Posterior cingulate gyrus (tissue), 11 donors: ENCODE measurements at places on chromosomes 3 and 15.

DNA sequence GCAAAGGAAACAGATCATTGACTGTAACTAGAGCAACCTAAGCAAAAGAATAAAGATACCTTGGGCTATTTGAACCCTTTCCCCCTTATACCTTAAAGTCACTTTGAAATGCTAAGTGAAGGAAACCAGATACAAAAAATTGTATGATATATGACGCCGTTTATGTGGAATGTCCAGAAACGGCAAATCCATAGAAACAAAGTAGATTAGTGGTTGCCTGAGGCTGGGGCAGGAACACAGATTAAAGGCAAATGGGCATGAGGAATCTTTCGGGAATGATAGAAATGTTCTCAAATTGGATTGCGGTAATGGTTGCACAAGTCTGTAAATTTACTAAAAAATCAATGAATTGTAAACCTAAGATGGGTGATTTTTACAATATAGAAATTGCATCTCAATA lies 160.1 kb upstream of the CCDC54 start:
- DNase-seq: no peak

DNA sequence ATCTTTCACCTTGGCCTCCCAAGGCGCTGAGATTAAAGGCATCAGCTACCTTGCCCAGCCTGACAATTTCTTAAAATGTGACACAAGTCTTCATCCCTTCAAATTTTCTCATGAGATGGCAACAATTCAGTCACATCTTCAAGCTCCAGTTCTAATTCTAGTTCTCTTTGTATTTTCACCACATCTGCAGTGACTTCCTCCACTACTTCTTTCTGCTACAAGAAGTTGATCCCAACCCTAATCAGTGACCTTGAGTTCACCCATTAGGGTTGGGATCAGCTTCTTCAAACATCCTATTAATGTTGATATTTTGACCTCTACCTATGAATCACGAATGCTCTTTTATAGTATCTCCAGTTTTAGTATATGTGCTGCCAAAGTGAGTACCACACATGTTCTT lies 59.8 kb downstream of the TRIM71 start:
- DNase-seq: no peak

GRCh38 chr3:129756871-129757270 lies 136.6 kb downstream of the TMCC1 start:
- no peak for DNase-seq

DNA sequence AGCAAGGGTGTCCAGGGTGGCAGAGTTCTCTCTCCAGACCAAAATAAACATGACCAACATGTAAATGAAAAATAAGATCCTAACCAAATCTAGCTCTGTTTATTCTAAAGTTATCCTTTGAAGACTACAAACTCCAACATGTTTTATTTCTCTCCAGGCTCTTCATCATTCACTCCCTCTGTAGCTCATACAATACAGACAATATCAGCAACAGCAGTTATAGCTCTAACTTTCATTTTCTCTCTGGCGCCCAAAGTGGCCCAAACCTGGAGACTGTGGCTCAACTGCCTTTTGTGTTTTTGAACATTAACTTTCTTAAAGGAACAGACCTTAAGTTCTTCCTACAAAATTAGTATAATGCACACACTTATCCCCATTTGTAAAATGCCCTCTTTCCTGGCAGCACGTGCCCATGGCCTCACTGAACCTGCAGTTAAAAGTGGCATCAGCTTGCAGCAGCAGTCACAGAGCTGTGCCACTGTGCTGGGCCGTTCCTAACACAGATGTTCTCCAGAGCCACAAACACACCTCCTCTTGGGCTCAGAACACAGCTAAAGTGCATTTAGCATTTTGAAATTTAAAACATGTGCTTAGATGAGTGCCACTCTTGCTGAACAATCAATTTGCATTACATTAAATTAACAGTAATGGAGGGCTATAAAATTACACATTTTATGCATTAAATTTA lies 91.9 kb downstream of the RORA start:
- DNase-seq: no peak

DNA sequence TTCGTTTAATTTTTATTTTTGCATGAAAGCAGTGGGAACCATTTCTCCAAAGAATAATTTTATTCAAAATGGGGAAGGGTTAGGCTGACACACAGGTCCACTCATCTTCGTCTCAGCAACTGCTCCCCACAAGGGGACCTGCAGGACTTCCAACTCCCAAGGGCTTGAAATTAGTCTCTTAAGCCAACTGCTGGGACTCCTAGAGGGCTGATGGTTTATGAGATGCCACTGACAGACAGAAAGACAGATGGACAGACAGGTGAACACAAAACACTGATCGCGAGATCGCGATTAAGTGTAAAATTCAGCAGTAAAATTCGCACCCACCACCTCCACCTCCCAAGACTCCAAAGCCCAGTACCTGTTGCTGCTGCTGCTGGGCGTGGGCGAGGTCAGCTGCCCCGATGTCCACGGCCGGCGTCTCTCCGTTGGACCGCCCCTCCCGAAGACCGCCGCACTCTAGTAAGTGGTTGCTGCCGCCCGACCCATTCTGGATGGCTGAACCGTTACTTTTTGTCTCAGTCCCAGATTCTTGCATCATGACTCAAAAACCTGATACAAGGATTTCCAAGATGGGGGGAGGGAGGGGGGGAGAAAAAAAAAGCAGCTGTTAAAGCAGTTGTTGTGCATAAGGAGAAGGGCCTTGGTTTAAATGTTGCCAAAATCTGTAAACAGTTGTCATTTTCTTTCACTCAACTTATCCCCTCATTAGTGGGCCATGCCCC lies 385.5 kb downstream of the FOXP1 start:
- no peak for DNase-seq

- no peak for DNase-seq
Measured at GRCh38 chr15:63971904-63972303, 74.4 kb downstream of the DAPK2 start.

DNA sequence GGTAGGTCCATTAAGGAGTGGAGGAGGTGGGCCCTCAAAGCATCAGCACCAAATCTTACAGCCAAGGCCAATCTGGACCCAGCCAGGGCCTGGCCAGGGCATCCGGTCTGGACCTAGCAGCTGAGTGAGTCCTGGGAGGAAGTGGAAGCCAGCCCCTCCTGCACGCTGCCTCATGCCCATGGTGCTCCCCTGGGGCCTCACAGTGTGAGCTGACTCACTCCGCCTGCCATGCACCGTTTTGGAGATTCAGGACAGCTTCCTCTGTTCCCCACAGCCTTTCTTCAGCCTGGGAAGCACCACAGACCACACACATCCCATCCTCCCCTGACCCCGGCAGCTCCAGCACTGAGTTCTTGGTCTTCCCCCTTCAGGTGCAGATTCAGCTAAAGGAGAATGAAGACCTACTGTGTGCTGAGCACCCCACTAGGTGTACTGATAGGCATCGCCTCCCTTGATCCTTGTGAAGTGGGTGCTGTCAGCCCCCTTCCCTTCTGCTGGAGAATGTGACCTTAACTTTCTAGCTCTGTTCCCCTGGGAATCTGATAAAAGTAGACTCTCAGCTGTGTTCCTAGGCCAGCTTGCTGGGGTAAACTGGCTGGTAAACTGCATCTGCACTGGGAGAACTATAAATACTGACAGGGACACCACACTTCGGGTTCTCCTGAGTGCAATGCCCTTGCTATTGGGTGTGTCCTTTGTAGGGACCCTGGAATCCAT lies 36.8 kb upstream of the SEC13 start:
- no peak for DNase-seq

- no peak for DNase-seq
Measured at GRCh38 chr3:124455891-124456290, 274.4 kb upstream of the UMPS start.

DNA sequence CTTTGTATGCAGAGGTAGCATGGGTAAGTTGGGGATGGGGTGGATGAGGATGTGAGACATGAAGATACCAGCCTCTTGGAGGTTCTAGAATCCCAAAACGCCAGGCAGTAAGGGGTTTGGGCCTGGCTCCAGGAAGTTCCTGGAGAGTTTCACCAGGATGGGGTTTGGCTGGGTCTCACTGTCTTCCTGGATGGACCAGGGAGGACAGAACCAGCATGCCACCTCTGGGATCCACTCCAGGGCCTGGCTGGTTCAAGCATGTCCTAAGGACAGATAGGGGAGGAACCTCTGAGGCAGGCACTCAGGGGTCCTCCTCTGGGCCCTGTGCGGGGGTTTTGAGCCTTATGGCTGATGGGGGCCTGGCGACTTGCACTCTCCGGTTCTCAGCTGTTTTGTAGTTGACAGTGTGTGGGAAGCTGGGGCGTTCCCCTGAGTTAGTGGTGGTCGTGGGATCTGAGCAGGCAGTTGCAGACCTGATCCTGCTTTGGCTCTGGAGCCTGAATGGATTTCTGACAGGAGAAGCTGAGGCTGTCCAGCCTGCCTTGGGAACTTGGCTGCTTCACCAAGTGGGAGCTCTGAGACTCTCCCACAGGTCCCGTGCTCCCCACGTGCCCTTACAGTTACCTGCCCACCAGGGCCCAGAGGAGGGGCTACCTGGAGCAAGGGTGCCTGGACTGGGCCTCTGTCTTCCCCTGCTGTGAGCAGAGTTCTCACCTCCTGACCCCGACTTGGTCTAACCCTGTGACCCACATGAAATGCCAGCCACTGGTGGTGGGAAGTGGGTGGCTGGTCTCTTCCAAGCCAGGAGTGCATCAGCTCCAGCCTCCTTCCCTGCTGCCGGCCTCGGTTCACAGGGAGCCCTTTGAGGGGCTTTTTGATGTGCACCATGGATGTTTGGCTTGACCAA lies 128.4 kb downstream of the EEFSEC start:
- no peak for DNase-seq

GRCh38 chr3:159608311-159608710 lies 380.3 kb upstream of the IL12A start:
- DNase-seq: no peak

GRCh38 chr3:143648708-143649107 lies 199.6 kb downstream of the SLC9A9 start:
- no peak for DNase-seq

- no peak for DNase-seq
Measured at GRCh38 chr3:73655197-73655596, 30.5 kb upstream of the PDZRN3 start.

GRCh38 chr3:94083261-94083660 lies 20.4 kb downstream of the NSUN3 start:
- no peak for DNase-seq

- no peak for DNase-seq
Measured at GRCh38 chr15:74869372-74869725, 3.8 kb downstream of the SCAMP2 start.

DNA sequence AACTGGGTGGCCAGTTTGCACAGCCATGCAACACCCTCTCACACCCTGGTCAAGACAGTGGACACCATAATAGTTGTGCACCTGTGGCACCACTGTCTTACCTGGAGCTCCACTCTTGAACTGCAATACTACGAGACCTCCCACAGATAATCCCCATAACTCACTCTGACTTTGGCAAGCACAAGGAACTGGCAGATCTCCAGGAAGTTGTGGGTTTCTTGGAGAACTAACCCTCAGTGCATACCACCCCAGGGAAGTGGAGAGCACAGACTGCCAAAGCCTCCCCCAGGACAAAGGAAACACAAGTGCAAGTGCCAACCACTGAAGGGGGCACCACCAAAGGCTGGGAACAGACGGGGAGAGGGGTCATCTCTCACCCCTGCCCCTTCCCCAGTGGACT lies 318.6 kb downstream of the SUCLG2 start:
- DNase-seq: no peak

DNA sequence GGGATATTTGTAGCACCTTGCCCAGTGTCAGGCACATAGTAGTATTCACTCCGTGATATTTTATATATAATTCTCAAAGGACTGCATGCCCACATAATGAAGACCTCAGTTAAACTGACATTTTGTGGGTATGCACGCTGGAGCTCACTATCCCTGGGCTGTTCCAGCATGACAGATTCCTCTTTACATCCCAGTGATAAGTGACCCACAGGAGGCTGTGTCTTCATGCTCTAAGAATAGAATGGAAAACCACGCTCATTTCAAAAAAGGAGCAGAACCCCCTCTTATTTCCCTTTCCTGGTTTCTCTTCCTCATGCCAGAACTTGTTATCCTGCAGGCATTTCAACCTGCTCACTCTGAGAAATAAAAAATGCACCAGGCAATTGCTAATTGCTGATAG lies 717.5 kb downstream of the AGBL1 start:
- no peak for DNase-seq

DNA sequence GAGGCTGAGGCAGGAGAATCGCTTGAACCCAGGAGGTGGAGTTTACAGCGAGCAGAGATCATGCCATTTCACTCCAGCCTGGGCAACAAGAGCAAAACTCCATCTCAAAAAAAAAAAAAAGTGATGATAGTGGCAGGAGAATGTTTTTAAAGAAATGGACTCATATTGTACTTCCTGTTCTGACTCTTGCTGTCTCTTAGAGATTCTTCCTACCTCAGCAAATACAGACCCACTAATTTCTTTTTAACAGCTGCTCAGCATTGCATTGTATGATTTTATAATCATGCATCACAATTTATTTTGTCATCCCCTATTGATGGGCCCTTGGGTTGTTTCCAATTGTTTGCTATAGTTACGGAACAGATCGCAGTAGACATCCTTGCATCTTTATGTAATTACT lies 8.8 kb upstream of the ANKDD1A start:
- DNase-seq: no peak

DNA sequence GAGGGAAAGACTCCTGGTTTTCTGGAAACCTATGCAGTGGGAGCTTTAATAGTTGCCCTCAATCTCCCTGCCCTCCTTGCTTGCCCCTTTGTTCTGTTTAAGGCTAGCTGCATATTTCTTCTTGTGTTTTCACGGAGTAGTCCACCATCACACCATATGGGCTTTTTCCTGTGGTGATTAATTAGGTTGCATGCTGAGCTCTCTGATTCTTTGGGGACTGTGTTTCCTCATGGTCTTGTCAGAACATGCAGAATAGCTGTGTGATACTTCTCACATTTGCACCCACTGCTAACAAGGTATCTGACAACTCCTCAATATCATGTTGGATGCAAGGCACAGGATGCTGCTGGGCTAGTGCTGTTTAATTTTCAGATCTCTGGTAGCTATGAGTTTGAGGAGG lies 139.6 kb downstream of the PTPRG start:
- DNase-seq: no peak

- DNase-seq: no peak
Measured at GRCh38 chr3:139235192-139235591, 108.6 kb upstream of the MRPS22 start.

DNA sequence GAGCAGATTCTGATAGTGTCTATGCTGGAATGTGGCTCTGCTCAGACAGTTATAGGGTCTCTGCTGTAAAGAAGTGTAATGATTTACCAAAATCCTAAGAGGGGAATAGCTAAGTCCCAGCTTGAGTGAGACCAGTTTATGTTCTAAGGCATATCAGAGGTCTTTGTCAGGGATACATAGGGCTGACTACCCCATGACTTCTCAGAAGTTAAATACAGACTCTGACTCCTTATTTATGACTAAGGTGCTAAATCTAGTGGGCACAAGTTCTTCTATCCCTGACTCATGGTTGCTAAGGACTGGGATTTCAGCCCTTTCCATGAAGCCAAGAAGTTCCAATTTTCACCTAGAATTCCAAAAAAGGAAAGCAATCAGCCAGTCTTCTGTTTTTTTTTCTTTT lies 192.6 kb upstream of the POU1F1 start:
- no peak for DNase-seq

- DNase-seq: peak; percentile 39
Measured at GRCh38 chr15:83207660-83208366, at the start of gene HDGFL3. Gene HDGFL3, minus strand, starts transcription at chr15:83207823. Its CDS starts 409 bp downstream, at chr15:83207414.

GRCh38 chr3:70889162-70890019 lies 577.0 kb upstream of the MDFIC2 start:
- DNase-seq: no peak
